Endodermal cell (in vitro differentiated cells): ENCODE measurements at places on chromosomes 11 and 22. TPM values are rescaled to one million over a fixed set of nuclear protein-coding genes. Genes with fewer than 3 reads are reported as not detected.

- DNase-seq = no peak
Measured at GRCh38 chr22:43085658-43086606, 3.3 kb downstream of the TTLL1 start.

DNA sequence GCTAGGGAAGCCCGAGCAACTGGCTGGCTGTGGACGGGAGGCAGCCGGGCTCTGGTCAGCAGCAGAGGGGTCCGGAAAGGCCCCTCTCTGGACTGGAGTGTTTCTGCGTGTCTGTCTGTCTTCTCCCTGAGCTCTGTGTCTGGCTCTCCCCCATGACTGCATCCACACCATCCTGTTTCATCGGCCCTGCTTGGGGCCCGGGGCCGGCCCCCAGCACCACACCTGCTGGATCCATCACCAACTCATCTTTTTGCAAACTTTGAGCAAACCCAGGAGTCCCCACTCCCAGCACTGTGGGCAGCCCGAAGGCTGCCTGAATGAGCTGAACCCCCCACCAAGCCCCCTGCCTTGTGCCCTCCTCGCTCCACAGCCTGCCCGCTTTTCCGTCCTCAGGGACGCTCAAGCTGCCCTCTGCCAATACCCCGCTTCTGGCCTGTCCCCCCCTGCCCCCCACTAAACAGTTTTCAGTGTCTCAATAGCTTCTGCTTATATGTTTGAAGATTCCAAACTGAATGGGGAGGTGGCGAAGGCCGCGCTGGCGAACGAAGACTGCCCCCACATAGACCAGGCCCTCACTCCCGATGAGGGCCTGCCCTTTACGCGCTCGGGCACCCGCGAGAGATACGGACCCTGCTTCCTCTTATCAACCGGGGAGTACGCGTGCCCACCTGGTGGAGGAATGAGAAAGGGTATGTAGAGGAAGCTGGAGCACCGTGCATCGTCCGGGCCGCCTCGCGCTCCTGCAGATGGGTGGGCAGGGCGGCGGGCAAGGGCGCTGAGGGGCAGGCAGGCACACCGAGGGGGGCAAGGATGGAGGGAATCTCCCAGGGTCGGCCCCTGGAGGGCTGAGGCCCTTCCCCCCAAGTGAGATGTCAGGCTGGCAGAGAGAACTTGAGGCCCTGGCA, 44.6 kb downstream of the KCNC1 start:
- DNase-seq = no peak

DNA sequence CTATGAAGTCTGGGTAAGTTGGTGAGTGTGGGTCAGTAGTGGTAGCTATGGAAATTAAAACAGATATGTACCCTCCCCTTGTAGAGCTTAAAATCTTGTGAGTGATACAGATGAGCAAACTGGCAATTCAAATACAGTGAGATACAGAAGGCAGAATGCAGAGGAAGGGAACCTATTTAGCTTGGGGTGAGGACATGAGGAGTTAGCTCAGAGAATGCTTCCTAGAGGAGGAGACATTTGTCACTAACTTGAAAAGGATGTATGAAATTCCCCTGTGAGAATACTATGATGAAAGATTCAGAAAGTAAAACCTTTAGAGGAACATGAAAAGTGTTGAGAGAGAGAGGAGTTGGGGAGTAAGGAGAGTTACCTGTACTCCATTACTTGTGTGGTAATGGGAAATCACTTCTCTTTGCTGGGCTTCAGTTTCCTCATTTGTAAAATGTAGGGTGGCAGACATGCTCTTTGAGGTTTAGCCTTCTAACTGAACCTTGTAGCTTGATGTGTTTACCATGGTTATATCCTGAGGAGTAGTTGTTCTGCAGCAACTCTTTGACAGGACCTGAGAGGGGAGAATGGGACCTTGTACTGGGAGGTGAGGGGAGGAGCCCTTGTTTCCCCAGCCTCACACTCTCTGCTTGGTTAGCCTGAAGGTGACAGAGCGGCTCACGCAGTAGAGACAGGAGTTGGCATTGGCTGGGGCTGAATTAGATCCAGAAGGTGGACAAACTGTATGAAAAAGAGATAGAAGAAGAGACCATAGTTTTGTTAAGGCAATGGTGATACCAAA, 17.9 kb downstream of the SWAP70 start:
- DNase-seq = no peak

GRCh38 chr11:113681282-113681681, 24.8 kb downstream of the TMPRSS5 start:
- peak; percentile 80 for DNase-seq

- peak; percentile 92 for DNase-seq
Measured at GRCh38 chr11:765025-765801, 12.1 kb downstream of the GATD1 start.

DNA sequence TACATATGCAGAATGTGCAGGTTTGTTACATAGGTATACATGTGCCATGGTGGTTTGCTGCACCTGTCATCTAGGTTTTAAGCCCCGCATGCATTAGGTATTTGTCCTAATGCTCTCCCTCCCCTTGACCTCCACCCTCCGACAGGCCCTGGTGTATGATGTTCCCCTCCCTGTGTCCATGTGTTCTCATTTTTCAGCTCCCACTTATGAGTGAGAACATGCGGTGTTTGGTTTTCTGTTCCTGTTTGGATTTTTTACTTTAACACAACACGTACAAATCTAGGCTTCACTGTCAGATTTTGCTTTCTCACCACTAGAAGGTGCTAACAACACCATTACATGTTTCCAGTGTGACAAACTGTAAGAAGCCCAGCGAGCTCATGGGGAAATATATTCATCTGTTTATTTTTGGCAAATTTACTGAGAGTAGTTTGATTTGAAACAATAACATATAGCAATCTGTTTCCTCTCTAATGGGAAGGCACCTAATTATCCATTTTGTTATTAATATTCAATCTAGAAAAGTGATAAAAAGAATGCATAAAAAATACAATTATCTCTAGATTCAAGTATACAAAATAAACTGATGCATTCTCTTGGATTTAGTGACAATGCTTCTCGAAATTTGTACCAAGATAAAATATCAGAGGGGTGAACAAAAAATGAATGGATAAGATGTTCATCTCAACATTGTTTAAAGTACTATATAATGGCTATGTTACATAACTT, 23.2 kb upstream of the BIRC3 start:
- no peak for DNase-seq

- peak; percentile 84 for DNase-seq
Measured at GRCh38 chr22:44003405-44004103, 20.5 kb upstream of the PARVB start.

- DNase-seq = no peak
Measured at GRCh38 chr11:127919206-127920000, 668.0 kb downstream of the ETS1 start.

DNA sequence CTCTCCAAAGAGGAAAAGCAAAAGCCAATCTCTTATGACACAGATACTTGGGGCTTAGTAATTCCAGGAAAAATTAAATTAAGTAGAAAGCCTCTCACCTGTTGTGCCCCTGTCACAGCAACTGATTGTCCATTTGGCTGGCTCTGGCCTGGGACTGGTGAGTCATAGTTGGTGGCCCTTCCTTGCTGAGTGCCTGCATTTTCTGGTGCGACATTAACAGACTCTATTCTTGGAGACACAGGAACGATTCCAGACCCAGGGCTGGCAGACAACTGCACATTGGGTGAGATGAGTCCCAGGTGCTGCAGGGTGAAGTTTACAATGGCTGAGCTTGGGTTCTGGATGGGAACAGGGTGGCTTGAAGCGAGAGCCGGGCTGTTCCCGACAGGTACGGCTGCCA, 15.6 kb downstream of the E2F8 start:
- DNase-seq = no peak

GRCh38 chr22:37657590-37658132, 862 bp upstream of the PDXP start:
- DNase-seq = no peak

GRCh38 chr22:19870153-19871022, 15.7 kb upstream of the GNB1L start:
- DNase-seq = peak; percentile 44

DNA sequence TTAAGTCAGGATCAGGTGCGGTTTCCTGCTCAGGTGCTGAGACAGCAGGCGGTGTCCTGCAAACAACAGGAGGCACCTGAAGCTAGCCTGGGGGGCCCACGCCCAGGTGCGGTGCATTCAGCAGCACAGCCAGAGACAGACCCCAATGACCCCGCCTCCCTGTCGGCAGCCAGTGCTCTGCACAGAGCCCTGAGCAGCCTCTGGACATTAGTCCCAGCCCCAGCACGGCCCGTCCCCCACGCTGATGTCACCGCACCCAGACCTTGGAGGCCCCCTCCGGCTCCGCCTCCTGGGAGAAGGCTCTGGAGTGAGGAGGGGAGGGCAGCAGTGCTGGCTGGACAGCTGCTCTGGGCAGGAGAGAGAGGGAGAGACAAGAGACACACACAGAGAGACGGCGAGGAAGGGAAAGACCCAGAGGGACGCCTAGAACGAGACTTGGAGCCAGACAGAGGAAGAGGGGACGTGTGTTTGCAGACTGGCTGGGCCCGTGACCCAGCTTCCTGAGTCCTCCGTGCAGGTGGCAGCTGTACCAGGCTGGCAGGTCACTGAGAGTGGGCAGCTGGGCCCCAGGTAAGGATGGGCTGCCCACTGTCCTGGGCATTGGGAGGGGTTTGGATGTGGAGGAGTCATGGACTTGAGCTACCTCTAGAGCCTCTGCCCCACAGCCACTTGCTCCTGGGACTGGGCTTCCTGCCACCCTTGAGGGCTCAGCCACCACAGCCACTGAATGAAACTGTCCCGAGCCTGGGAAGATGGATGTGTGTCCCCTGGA, at the start of gene MYO7A:
Gene MYO7A, plus strand, starts transcription at position 327 of the 772 bp plus-strand sequence. CDS start 2,389 bp downstream, outside the sequence.
- DNase-seq = peak; percentile 89

- no peak for DNase-seq
Measured at GRCh38 chr22:31329453-31330215, 16.5 kb downstream of the PATZ1 start.

DNA sequence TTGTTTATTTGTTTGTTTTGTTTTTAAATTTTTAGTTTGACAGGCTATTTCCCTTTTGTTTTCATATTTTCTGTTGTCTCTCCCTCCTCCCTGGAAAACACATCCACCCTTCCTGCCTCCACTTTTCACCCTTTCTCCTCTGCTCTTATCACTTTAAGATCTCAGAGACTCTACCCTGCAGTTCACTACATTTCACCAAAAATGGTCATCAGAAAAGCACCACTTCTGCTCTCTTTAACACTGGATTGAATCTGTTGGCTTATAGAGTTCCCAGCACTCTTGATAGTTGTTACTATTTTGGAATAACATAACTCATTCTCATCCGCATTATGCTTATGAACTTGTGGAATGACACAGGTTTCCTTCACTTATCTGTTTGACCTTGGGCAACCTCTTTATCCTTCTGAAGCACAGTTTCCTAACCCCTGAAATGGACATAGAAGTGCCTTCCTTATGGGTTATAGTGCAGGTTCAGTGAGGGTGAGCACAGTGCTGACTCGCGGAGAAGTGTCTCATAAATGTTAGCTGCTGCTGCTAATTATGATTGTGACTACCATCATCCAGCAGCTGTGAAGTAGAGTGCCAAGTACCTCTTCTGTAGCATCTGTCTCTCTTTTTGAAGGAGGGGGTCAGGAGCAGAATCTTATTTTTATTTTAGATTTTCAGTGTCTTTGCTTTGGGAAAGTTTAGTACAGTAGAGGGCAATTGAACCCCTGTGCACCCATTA, 15.0 kb downstream of the TEAD1 start:
- DNase-seq = no peak

DNA sequence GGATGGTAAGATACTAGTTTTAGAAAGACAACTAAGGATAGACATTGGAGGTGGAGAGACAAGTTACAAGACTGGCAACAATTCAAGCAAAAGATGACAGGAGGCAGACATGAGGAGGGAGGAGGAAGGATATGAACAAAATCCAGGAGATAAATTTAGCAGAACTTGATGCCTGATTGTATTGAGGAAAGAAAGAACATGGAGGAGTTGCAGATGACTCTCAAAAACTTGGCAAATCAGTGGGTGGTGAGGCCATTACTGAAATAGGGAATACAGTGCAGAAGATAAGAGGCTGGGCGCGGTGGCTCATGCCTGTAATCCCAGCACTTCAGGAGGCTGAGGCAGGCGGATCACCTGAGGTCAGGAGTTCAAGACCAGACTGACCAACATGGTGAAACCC, 2.7 kb upstream of the UPB1 start:
- no peak for DNase-seq

DNA sequence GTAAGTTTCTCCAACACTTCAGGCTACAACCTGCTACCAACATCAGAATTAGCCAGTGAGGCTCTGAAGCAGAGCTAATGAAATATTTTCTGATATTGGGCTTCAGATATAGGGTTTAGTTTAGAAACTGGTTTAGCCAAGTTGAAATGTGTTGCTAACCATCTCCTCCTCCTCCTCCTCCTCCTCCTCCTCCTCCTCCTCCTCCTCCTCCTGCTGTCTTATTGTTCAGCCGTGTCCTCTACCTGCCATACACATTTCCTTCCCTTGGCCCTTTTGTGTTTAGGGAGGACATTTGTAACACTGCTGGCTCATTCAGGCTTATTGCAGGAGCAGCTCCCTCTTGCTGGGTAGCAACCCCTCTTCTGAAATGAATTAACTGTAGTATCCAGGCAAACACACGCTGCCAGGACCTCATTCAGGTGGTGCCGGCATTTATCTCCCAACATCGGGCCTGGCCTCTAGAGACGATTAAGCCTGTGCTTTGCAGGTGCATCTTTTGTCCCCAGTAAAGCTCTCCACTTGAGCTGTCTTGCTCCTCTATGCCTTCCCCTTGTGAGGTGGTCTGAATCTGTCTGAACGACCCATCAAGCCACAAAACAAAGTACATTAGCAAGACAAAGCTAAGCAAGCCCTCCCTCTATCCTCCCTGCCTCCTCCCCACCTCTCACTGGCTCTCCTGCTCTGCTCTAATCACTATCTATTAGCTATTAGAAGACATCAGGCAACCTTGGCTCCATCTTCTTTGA, 82.9 kb downstream of the KCNJ1 start:
- peak; percentile 61 for DNase-seq

- DNase-seq = no peak
Measured at GRCh38 chr22:48640890-48641841, 1186.5 kb downstream of the BRD1 start.

GRCh38 chr22:33817512-33818127, 102.7 kb downstream of the LARGE1 start:
- no peak for DNase-seq

MMP27 gene
- not detected in 3 replicates for total RNA-seq

OR8D1 gene
- total RNA-seq = not detected in 2 replicates

CABP4 gene
- not detected in 3 replicates for total RNA-seq

UBXN1 gene
- 89.3 and 101 TPM in 2 replicates for total RNA-seq

OR52A1 gene
- 2.5 to 4.0 TPM (median 3.4 TPM) in 3 replicates for total RNA-seq

SPINDOC gene
- total RNA-seq = 90.0 and 96.1 TPM in 2 replicates

THY1 gene
- total RNA-seq = 7.4 to 19.3 TPM (median 15.2 TPM) in 3 replicates

ZBTB16 gene
- total RNA-seq = 5.0 to 8.8 TPM (median 5.8 TPM) in 3 replicates
